ENCODE measurements at places on chromosomes 4 and X.
A peak's percentile ranks its signal among the peaks of the same experiment; 100 is the strongest.

GRCh38 chr4:102687373-102687981 lies 73.3 kb downstream of the MANBA start:
- no peak for DNase-seq

- no peak for DNase-seq
Observed at GRCh38 chr4:37101182-37101581, 143.4 kb upstream of the NWD2 start.

DNA sequence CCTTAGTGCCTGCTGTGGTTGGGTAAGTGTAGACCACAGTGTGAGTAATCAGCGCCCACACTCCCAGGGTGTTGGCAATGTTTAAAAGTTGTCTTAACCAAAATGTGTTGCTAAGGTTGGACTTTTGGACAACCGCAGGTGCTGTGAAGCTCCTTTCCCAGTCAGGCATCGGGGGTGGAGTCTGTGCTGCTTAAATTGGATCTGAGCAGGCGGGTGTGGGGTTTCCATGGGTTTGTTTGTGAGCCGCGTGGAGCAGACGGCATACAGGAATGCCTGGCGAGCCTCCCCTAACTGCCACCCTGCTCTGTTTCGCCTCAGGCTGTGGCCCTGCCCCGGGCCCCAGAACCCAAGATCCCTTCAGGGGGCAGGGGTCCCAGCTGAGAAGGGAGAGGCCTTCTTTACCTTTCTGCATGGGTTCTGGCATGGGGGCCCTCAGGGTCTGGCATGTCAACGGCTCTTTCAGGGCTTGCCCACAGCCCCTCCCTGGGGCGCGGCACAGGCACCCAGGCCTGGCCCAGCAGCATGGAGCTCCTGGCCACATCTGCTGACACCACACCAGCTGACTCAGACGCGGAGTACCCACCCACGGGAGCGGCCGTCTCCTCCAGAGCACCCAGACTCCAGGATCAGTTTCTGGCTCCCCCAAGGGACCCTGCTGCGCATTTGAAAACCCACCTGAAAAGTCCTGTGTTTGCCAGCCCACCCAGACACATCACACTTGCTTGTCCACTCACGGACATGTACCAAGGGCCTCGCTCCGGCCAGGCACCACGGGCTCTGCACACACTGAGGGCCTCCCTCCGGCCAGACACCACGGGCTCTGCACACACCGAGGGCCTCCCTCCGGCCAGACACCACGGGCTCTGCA lies 5.1 kb upstream of the SPON2 start:
- DNase-seq = no peak

DNA sequence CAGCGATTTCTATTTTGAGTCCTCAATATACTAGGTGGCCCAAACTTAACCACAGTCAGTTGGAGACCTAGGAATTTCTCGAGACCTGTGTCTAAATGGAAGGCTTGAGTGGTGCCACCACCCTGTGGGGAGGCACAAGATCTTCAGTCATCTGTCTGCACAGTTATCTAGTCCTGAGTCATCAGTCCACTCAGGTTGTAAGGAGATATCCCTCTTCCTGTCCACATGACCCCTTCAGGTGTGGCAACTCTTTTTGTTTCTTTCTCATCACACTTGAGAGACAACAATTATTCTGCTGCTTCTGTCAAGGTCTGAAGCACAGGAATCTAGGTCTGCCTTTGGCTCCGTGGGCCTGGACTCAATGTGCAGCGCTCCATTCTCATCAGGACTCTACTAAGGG lies 64.4 kb upstream of the IBSP start:
- DNase-seq = no peak

DNA sequence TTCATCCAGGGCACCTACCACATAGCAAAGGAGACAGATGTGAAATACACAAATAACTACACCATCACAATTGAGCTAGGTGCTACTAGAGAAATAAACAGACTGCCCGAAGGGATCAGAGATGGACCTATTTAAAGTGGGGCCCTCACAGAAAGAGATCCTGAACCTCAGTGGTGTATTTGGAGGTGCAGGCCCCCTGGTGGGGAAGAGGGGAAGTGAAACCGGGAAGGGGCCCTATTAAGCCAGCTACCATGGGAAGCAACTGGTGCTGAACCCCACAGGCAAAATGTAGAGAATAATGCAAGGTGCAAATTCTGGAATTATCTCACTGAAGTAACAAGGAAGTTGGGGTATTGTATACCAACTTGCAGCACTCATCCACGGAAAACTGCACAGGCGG lies 78.6 kb upstream of the FAM9A start:
- no peak for DNase-seq

GRCh38 chrX:25198891-25199290 lies 183.1 kb upstream of the ARX start:
- no peak for DNase-seq

GRCh38 chr4:81769244-81769643 lies 297.5 kb upstream of the RASGEF1B start:
- no peak for DNase-seq

DNA sequence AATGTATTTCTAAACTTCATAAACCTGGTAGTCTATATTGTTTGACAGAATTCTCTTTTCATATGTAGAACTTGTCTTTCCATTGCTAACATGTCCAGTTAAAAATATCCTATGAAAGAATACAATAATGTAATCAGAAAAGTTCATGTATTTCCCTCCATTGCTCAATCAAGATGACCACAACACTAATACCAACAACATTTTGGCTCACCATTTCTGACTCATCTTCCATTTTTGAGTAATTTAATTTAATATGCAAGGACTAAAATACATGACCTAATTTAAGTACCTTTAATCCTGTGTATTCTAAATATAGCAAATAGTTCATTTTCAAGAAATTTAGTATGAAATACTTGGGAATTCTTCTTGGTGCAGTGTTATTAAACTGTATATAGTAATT lies 239.5 kb upstream of the GPC4 start:
- DNase-seq = no peak

DNA sequence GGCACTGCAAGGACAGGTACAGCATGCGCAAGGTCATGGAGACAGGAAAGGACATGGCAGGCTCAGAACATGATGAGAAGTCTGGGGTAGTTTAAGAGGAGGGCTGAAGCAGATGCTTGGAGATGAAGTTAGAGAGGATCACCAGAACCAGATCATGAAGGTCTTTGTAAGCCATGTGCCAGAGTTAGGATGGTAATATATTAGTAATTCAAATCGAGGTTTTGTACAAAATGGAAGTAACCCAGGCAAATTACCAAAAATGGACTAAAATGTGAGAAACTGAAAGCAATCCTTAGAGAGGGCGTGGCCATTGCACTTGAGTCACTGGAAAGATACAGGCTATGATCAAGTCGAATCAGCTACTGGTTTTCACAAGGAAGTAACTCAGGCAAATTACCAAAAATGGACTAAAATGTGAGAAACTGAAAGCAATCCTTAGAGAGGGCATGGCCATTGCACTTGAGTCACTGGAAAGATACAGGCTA lies 13.5 kb downstream of the RXFP1 start:
- DNase-seq = no peak

DNA sequence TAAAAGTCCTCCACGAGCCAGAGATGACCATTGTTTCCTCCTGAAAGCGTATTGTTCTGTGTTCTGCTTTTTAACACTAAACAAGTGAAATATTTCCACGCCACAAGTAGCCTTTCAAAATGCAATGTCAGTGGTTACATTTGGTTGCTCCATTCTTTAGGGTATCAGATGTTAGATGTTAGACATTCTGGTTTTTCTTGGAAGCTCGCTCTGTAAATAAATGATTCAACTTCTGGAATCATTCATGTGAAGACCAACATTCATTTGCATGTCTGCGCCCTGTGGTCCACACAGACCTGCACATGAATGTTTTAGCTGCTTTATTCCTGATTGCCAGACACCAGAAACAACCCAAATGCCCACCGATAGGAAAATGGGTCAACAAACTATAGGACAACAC lies 38.0 kb upstream of the HELT start:
- no peak for DNase-seq

DNA sequence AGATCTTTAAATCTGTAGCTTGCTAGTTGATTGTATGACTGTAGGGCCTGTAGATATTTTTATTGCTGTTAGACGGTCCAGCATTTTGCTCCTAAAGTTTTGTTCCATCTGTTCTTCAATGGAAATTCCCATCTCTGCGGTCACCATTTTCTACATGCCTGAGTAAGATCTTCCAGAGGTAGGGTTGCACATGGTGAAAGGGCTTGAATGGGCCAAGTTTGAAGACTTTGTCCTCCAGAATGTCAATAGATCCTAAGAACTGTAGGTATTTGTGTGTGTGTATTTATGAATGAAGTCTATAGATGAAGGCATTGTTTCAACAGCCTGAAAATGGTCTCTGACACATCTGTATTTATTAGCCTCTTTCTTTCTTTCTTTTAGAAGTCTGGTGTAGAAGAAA lies 22.3 kb upstream of the TAPT1 start:
- DNase-seq = no peak

- DNase-seq = no peak
Observed at GRCh38 chrX:130110379-130111219, at the start of gene ELF4. ELF4 (minus strand) TSS chrX:130110497; CDS start chrX:130081330, 29,167 bp downstream.

DNA sequence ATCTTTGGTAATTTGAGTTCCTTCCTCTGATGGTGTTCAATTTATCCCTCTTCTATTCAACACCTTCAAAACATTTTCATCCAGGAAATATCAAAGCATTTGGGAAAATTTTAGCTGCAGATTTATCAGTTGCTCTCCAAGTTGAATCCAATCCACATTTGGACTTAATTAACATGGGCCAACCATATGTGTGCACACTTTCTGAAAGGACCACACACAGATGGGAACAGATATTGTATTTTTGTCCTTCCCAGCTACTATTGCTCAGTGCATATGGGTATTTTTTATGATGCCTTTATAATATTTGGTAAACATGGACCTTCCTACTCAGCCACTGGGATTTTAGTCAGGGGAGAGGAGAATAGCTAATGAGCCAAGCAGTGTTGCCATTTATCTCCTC lies 65.2 kb downstream of the GLRA2 start:
- no peak for DNase-seq

- DNase-seq = no peak
Observed at GRCh38 chr4:140497405-140497746, 717 bp downstream of the MGAT4D start.

GRCh38 chr4:61783050-61783449 lies 582.9 kb downstream of the ADGRL3 start:
- no peak for DNase-seq

- DNase-seq = no peak
Observed at GRCh38 chr4:166838975-166839614, 395.2 kb downstream of the SPOCK3 start.

DNA sequence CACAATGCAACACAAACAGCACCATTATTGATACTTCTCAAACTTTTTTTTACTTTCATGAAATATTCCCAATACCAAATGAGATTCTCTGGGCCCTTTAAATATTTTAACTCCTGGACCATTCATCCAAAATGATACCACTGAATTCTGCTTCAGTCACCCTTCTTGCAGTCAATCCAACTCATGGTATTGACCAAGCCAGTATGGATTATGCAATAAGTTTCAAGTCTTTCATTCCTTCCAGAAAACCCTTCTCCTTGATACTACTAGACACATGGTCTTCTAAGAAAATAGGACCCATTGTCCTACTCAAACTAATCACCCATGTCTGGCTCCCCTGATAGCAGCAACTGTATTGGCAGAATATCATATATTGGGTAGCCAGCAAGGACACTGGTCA lies 23.0 kb downstream of the ZNF721 start:
- DNase-seq = no peak

- DNase-seq = no peak
Observed at GRCh38 chr4:129218897-129219296, 122.9 kb downstream of the C4orf33 start.

- no peak for DNase-seq
Observed at GRCh38 chrX:41553688-41554087, 106.5 kb downstream of the NYX start.

DNA sequence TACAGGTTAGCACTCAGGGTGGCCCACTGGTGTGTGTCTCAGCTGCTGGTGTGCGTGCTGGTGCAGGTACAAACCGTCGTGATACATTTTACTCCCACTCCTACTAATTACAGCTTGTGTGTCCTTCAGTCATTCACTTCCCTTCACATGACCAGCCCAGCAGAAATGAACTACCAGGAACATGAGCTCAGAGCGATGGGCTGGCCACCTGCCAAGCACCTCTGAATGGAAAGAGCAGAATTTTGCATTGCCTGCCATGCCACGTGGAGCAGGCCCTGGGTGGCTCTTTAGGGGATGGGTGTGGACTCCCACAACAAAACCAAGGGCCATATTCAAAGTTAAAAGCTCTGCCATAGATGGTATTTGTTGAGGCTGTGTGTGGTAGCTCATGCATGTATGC lies 58.9 kb upstream of the PGM2 start:
- peak; percentile 41 for DNase-seq

DNA sequence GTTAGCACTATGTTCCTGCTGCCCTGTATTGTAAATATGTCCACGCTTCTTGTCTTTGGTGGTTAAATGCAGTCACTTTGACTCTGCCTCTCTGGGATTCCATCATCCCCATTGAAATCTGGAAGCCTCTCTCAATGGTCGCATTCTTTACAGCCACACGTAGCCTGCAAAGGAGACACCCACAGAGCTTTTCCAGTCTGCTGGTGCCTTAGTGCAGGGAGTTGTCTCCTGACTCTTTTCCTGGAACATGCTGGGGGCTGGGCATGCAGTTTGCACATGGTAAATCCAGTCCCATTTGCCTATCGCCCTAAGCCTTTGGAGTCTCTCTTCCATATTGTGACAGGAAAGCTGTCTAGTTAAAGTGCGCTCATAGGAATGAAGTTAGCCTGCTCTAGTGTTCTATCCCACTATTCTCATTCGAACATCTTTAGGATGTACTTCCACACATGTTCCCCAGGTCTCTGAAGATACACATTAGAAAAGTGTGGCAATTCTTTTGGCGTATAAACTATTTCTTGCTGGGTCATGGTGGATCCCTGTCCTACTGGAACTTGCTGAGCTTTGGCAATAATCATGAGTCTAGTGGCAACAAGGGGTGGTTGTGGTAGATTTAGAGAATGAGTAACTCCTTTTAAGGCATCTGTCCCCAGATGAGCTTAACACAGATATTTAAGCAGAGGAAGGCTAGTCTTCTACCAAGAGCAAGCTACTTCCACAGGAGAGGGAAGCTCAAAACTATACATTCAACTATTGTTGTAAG lies 33.7 kb downstream of the COQ2 start:
- no peak for DNase-seq

DNA sequence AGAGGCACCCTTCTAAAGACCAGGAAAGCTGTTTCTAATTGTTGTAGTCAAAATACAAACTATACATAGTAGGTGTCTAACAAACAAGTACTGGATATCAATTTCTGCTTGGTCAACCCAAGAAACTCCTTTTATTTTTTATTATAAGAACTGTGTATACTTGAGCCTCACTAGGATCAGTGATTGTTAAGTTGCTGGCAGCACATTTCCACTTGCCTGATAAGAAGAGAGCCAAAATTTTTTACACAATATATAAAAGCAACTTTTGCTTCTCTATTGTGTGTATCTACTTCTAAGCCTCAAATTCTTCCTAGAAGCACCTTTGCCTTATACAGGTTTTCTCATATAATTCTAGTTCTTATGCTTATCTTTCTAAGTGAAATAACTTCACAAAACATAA lies 703.0 kb upstream of the EPHA5 start:
- DNase-seq = no peak

DNA sequence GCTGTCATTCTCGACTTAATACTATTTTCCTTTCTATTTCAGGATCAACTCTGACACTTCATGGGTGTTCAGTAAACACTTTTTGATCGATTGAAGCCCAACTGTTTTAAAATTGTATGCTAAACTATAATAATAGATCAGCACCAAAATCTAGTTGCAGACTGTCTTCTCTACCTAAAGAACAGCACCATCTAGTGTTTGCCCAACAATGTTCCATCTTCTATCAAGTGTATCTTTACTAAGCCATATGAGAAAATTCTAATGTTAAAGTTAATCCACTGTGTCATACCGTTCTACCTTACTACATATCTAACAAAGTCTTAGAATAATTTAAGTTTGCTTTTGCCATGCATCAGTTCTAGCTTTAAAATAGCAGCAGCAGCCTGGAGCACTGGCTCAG lies 113.0 kb upstream of the PRDX4 start:
- DNase-seq = peak; percentile 22
